Mammary epithelial cell (primary cell): ENCODE measurements at places on chromosomes 7 and 10. TPM values are rescaled to one million over a fixed set of nuclear protein-coding genes. Genes with fewer than 3 reads are reported as not detected.

The SKIDA1 gene
- 0.16 and 1.3 TPM in 2 replicates for total RNA-seq

The TMEM184A gene
- 9.2 TPM for total RNA-seq

The STN1 gene
- total RNA-seq = 42.6 and 49.2 TPM in 2 replicates

The CRYGN gene
- not detected in 2 replicates for total RNA-seq

The VSTM4 gene
- under 0.01 TPM for total RNA-seq

The CYP17A1 gene
- not detected in 2 replicates for total RNA-seq

The PIK3CG gene
- not detected in 2 replicates for total RNA-seq

The PTPRZ1 gene
- total RNA-seq = 6.2 TPM

The MTPN gene
- total RNA-seq = 173 and 182 TPM in 2 replicates

The SH2D4B gene
- under 0.01 TPM for total RNA-seq

The MOGAT3 gene
- not detected in 2 replicates for total RNA-seq

The TAS2R5 gene
- total RNA-seq = 3.5 TPM

The LRRD1 gene
- under 0.01 TPM for total RNA-seq

The NKX1-2 gene
- total RNA-seq = 5.2 TPM

The MYH16 gene
- total RNA-seq = under 0.01 TPM

The ZNF117 gene
- 2.6 and 2.9 TPM in 2 replicates for total RNA-seq

The COL13A1 gene
- total RNA-seq = 3.0 and 8.8 TPM in 2 replicates

The TBXAS1 gene
- total RNA-seq = not detected

The SUN3 gene
- total RNA-seq = 0.45 TPM in 2 replicates

The WDR86 gene
- total RNA-seq = 19.5 TPM

The GPR15LG gene
- total RNA-seq = not detected in 2 replicates

The PPIA gene
- total RNA-seq = 1,812 TPM
